ENCODE measurements at places on chromosomes 11 and 22.

DNA sequence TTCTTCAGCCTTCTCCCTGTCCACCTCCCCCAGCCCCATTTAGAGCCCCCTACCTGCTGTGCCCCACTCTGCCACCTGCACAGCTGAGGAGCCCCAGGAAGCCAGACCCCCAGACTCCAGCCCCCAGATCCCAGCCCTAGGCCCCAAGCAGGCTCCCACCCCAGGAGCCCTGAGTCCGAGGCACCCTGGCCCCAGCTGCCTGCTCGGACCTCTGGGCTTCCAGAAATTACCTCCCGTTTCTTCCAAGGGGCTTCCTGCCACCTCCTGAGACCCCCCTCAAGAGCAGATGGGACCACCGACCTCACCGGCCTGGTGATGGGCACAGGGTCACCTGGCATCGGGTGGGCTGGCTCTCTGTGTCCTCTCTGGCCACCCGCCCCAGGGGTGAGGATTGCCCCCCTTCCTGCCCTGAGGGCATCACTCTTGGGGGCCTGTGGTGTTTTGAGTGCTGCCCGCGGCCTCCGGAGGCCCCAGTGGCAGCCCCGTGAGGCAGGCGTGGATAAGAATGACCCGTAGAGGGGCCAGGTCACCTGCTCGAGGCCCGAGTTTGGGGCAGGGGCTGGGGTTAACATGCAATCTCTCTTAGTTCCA, 18.3 kb upstream of the TALDO1 start:
- DNase-seq = no peak

GRCh38 chr11:65208785-65209710, 27.3 kb downstream of the CAPN1 start:
- DNase-seq = no peak

DNA sequence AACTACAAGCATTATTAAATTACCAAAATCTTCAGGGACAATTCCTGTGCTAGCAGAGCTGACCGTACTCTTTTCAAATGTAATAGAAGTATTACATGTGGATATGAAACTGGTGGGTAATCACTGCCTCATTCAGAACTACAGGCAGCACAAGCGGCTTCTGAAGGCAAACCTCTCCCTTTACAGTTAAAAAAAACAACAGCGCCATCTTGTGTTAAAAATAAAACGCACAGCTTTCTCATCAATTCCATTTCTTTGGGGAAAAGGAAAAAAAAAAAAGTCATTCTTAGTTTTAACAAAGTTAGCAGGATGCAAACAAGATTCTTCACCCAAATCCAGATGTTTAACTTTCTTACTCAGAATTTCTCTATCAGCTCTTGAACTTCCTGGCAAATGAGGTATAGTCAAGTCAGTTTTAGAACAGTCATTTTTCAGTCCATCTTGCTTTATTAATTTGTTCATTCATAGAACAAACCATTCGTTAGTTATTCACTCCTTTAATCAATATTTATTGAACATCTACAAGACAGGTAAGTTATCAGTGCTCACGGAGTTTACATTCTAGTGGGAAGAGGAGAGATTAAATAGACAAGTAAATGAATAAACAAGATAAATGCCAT, 331.8 kb upstream of the MPPED2 start:
- DNase-seq = no peak

GRCh38 chr11:64614917-64615316, 23.9 kb downstream of the SLC22A12 start:
- DNase-seq = no peak

DNA sequence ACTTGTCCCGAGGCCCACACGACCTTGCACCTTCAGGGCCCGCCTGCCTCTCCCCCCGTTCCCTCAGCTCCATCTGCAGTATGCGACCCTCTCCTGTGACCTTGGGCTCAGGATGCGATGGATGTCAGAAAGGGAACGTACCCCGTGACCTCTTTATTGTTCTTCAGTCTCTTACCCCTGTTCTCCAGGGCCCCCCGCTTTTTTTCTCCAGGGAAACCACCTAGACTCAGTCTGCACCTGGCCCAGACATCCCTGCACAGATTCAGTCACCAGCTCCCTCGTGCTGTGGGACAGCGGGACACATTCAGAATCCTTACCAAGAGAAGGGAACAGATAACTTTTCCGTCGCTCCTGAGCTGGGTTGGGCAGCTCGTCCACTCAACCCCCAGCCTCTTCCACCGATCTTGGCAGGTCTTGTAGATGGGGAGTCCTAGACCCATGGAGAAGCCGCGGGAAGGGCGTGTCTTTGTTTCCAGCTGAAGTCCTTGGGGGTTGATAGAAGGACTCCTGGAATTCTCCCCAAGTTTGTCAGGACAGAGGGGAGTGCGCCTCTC, 1.4 kb upstream of the PHOX2A start:
- DNase-seq = no peak

- no peak for DNase-seq
Observed at GRCh38 chr11:125228993-125229392, 64.4 kb downstream of the PKNOX2 start.

DNA sequence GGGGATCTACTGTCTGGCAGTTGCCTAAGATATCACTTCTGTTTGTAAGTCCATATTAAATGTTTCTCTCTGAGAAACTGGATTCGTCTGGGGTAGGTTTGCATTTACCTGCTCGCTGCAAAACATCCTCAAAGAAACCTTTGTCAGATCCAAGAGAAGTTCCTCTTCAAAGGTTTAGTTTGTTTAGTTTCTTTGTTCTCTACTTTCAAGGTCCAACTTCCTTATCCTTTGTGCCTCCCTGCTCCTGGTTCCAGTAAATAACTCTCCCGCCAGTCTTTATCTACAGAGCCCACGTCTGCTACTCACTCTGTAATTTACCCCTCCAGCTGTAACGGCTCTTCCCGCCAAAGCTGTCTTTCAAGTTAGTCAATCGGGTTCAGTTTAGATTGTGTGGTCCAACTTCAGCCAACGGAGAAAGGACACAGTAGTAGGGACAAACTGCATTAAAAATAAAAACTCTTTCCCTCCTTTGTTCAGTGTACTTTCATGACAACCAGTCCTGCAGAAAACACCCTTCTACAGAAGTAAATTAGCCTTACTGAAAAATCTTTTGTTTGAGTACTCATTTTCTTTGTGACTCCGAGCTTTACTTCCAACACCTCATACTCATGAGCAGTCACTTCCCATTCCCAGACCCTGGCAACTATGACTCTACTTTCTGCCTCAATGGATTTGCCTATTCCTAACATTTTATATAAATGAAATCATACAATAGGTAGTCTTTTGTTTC, 41.0 kb downstream of the TMPRSS5 start:
- no peak for DNase-seq

- DNase-seq = no peak
Observed at GRCh38 chr11:17772704-17773600, 38.4 kb downstream of the KCNC1 start.

Measured in CD4-positive, alpha-beta T cell treated with Interleukin-6 for 4 hours (primary cell).